Activated CD4-positive, alpha-beta T cell treated with anti-CD3 and anti-CD28 coated beads, Interleukin-2, amount 10 ng/mL, durations not matched to agents 24 days and 14 days (primary cell): ENCODE measurements at places on chromosomes 2 and 18. TPM values are rescaled to one million over a fixed set of nuclear protein-coding genes. Genes with fewer than 3 reads are reported as not detected.
A peak's percentile ranks its signal among the peaks of the same experiment; 100 is the strongest.

DNA sequence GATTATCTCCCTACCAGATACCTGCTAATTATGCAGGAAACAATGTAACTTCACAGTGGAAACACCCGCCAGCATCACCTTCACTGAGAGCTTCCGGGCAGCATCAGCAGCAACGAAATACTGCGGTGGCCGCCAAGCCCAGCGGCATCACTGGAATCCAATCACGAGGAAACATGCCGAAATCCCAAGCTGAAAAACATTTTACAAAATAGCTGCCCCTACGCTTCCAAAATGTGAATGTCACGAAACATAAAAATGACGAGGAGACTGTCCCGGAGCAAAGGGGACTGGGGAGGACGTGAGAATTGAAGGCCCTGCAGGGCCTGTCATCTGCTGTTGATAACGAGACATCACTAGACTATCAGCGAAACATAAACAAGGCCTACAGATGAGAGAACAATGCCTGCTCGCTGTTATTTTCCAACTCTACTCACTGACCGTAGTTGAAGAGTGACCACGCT, 82.6 kb downstream of the HDAC4 start:
- no peak for DNase-seq

MALT1 gene
- total RNA-seq: 22.7 and 24.9 TPM in 2 replicates

GRCh38 chr2:229969921-229970320, 47.6 kb downstream of the FBXO36 start:
- DNase-seq: no peak

DNA sequence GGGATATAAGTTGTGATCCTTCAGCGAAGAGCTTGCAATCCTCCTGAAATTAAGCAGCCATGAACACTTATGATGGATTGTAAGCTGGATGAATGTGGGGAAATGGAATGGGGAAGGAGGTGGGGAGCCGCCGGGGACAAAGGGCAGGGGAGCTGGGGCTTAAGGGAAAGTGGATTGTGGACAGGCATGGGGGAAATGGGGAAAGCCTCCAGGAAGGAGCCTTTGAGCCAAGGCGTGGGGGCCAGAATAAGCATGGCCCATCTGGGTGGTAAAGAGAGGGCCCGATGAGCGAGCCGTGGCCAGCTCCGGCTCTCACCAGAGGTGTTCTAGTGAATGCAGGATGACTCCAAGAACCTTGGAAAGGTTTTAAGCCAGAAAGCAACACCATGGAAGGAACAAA, 124.0 kb downstream of the SMAD7 start:
- no peak for DNase-seq

GPAT2 gene
- total RNA-seq: 20.4 and 22.6 TPM in 2 replicates

CPO gene
- not detected in 2 replicates for total RNA-seq

- DNase-seq: no peak
Measured at GRCh38 chr2:63743170-63743981, 98.3 kb upstream of the UGP2 start.

DNA sequence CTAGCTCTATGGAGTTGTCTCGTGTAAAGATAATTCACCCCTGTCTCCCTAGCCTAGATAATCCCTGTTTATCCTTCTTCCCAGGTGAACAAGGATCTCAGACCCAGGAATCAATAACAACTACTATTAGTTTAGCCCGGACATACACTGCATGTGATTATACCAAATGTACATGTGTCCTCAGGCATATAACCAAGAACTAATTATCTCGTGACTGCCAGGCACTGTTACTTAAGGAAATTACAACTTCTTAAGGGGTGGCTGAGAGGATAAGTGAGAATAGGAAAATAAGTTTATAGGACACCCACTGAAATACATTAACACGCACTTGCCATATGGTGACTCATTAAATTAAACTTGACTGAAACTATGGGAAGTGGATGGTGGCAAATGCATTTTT, 126.6 kb downstream of the CNTNAP5 start:
- no peak for DNase-seq

GRCh38 chr2:10375570-10376281, 72.4 kb downstream of the ODC1 start:
- no peak for DNase-seq

CXCR1 gene
- not detected in 2 replicates for total RNA-seq

DNA sequence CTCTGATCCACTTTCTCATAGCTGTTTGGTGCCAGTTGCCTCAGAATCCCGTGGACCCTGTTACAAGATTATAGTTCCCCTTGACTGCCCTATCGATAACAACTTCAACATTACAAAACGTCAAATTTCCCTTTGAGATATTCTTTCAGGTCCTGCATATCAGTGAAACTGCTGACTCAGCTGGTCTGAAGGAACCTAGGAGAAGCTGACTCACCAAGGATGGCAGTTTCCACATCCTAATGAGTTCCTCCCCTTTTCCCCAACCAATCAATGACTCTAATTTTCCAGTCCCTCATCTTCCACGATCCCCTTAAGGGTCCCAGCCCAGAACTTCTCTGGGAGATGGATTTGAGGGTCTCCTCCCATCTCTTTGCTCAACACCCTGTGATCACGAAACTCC, 27.6 kb upstream of the GNAL start:
- no peak for DNase-seq

CHRNA1 gene
- total RNA-seq: not detected in 2 replicates

GRCh38 chr2:8617590-8617989, 64.3 kb upstream of the ID2 start:
- DNase-seq: no peak

THSD7B gene
- total RNA-seq: not detected in 2 replicates

IL37 gene
- not detected in 2 replicates for total RNA-seq

- DNase-seq: no peak
Measured at GRCh38 chr2:180505203-180505602, 475.2 kb upstream of the UBE2E3 start.

COL4A3 gene
- total RNA-seq: not detected in 2 replicates

SERPINB4 gene
- not detected in 2 replicates for total RNA-seq

CENPA gene
- 21.8 and 23.6 TPM in 2 replicates for total RNA-seq

TLX2 gene
- total RNA-seq: 0.54 and 0.70 TPM in 2 replicates

GRCh38 chr2:205089958-205090357, 544.7 kb downstream of the PARD3B start:
- no peak for DNase-seq

- DNase-seq: no peak
Measured at GRCh38 chr2:177246000-177246399, 18.5 kb downstream of the NFE2L2 start.

DNA sequence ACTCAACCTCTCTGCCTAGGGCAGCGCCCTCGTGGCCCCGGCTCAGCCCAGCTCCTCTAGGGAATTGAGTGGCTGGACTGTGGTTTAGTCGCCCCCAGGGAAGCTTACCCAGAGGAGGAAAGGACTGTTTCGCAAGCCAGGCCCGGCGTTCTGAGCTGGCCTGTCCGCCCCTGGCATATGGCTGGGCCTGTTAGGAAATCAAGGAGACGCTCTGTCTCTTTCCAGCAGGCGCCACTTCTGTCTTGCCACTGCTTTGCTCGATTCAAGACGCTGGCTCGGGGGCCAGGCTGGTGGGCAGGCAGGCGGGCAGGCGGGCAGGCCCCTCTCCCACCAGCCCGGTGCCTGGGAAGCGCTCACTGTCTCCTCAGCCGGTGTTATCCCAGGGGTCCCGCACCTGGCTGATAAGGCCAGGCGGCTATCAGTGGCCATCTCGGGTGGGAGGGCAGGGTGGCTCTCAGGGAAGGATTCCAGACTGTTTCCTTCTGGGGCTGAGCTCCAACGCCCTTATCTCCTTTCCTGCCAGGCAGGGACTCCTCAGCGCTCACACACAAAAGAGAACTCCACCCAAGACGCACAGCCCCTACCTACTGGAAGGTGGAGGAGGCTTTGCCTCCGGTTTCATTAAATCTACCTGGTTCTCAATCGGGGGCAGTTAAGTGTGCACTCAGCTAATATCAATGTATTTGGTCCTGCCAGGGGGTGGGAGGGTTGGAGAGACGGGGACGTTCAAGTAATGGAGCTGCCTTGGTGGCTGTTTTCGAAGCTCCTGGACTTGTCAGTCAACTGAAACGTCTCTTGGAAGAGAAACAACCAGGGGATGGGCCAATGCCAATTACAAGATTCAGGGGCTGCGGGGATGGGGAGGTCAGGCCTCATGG, 109.1 kb downstream of the SMAD7 start:
- DNase-seq: no peak

EVX2 gene
- not detected in 2 replicates for total RNA-seq

DNA sequence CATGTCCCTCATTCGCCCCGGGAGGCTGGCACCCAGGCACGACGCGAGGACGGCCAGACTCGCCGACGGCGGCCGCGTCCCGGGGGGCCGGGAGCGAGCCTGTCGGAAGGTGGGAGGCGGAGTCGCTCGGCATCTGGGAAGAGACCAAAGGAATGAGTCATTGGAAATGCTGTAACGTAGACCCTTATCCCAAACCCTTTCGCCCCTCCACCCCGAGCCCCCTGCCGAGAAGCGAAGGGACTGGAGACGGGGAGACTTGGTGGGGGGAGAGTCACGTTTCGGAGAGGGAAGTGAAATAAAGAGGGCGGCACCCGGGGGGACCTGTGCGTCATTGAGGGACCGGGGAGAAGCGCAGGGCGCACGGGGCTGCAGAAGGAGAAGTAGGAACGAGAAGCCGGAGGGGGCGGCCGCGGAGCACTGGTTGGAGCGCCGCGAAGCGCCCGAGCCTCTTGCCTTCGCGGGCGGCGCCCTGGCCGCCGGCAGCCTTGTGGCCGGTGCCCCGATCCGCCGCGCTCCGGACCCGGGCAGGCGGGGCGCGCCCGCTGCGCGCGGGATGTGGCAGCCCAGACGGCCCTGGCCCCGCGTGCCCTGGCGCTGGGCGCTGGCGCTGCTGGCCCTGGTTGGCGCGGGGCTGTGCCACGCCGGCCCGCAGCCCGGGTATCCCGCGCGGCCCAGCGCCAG, at the start of gene EMILIN2:
Gene EMILIN2, plus strand, starts transcription at position 371 of the 681 bp plus-strand sequence. Its CDS starts 183 bp downstream, at position 554.
- DNase-seq: peak; percentile 80

GRCh38 chr2:149857344-149857743, 269.8 kb upstream of the MMADHC start:
- no peak for DNase-seq

DNA sequence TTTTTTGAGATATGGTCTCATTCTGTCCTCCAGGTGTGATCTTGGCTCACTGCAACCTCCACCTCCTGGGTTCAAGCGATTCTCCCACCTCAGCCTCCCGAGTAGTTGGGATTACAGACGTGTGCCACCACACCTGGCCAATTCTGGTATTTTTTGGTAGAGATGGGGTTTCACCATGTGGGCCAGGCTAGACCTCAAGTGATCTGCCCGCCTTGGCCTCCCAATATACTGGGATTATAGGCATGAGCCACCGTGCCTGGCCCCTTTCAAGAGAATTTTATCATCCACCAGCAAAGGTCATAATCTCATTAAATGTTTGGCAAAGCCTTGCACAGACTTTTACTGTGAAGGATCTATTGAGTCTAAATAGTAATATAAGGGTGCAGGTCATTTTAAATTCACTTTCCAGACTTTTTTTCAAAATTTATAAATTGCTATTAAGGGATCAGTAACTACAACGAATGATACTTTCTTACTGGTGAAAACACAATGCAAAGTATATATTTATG, 2.5 kb downstream of the HADHA start:
- DNase-seq: no peak

GRCh38 chr18:37654034-37654433, 88.4 kb upstream of the CELF4 start:
- DNase-seq: peak; percentile 9

DNA sequence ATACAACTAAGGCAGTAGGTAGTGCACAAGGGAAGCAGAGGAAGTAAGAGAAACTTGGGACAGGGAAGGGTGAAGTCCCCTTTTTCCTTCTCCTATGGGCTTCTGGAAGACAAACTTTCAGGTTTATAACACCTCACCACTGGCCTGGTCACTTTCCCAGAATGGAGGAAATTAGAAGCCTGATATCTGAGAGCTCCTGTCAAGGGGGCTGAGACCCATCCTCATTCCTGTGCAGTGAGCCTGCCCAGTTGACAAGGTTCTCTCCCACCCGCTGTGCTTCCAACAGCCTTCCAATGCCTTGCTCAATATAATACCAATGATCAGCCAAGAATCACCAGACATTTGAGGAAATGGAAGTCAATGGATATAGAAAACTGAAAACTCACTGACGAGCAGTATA, 100.4 kb upstream of the YPEL5 start:
- no peak for DNase-seq

DNA sequence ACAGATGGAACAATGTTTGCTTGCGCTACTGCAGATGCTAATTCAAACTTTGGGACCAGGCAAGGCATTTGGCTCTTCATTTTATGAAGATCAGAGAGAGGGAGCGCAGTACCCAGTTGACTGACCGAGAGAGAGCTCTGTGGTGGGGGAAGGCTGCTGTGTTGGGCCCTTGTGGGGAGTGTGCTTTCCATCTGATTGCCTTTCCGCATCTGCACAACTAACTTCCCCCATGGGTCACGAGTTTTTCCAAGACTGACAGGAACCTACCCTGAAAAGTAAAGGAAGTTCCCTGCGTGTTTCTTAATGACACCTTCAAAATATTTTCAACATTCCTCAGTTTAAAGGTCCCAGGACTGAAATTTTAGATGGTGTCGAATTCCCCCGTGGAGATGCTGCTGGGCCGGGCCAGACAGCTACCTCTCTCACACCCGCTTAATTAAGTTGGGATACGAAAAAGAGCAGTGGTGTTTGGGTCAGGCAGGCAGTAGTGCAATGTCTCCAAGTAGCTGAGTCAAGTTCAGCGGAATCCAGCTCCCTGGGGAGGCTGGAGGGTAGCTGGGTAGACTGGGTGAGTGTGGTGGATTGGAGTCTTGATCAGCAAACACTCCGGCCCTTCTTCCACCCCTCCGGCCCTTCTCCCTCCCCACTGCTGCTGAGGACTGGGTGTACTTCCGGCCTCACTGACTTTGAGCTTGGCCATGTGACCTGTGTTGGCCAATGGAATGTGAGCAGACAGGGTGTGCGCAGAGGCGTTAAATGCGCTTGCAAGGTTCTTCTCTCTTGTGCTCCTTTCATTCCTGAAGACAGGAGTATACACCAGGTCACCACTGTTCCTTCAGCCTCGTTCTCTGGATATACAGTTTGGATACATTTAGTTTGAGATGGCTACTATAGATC, 2.3 kb upstream of the ARHGAP25 start:
- no peak for DNase-seq

IRS1 gene
- 4.7 and 4.8 TPM in 2 replicates for total RNA-seq

DCDC2C gene
- not detected in 2 replicates for total RNA-seq

- DNase-seq: no peak
Measured at GRCh38 chr18:34321066-34321465, 96.4 kb upstream of the NOL4 start.

- DNase-seq: peak; percentile 43
Measured at GRCh38 chr2:199811346-199811745, 39.6 kb downstream of the FTCDNL1 start.

- no peak for DNase-seq
Measured at GRCh38 chr2:101496279-101496678, 21.4 kb upstream of the RFX8 start.

TBR1 gene
- total RNA-seq: 0.16 TPM in 1 of 2 replicates, not detected in the other

DNA sequence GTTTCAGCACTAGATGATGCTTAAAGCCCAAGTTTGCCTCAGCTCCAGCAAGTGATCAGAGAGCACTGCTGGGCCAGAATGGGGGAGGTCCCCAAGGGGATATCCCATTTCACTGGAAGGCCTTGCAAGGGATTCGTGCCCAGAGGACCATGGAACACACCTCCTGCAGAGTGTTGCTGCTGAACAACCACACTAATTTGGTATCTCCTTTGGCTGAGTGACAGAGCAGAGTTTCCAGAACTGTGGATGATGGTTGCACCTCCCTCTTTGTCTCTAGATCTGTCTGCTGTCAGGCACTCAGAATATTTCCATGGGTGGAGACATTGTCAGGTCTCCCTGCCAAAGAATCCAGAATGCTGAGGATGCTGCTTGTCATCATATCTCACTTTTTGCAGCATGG, 484.8 kb upstream of the NETO1 start:
- DNase-seq: no peak
